ENCODE measurements at places on chromosomes 16 and 17.

DNA sequence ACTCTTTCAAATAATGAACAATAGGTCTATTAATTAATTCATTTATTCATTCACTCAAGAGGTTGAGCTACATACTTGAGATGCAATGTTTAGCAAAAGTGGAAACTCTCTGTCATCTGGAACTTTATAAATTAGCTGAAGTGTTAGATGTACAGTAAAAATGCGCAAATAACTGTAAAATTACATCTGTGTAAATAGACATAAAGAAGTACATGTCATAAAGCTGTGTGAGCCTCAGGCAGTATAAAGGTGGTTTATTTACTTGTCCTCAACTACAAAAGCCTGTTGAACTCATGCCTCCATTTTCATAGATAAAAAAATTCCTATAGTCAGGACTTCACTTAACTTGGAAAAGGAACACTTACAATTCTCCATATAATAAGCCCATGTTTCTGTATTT is 343.1 kb downstream of the CDH11 start:
- DNase-seq = no peak

DNA sequence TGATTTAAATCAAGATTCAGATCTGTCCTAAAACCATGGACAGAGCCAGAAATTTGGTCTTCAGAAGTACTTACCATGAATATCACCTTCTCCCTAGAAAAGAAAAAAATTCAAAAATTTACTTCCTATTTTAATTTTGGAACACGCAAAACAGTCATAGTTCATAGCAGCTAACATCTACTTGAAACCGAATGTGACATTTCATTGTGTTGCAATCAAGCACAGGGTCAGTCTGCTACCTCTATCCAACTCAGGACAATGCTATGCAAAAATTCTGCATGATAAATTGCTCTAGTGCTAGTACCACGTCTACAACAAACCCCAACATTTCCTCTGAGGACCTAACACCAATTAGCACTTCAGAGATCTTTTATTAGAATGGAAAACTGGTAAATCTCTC is 7.7 kb downstream of the JPT1 start:
- no peak for DNase-seq

DNA sequence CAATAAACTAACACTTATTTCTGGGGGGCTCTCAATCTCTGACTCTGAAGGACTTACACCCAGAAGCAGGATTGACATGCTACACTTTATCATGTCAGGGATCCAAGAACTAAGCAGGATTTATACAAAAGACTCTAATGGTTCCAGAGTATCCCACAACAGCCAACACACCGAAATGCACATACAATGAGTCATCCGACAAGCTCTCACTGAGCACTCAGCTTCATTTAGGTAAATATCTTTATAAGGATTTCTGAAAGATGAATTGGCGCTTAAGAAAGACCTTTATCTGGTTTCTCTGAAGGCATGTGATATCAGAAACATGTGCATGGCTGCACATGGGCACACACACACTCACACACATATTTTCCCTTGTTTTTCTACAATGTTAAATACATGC is 77.2 kb downstream of the TOX3 start:
- DNase-seq = peak; percentile 31

GRCh38 chr17:10278218-10278617 is 79.8 kb upstream of the GAS7 start:
- DNase-seq = no peak

- DNase-seq = no peak
Observed at GRCh38 chr16:86545954-86546637, 8.9 kb downstream of the MTHFSD start.

GRCh38 chr17:1227917-1228780 is 42.1 kb upstream of the BHLHA9 start:
- no peak for DNase-seq

DNA sequence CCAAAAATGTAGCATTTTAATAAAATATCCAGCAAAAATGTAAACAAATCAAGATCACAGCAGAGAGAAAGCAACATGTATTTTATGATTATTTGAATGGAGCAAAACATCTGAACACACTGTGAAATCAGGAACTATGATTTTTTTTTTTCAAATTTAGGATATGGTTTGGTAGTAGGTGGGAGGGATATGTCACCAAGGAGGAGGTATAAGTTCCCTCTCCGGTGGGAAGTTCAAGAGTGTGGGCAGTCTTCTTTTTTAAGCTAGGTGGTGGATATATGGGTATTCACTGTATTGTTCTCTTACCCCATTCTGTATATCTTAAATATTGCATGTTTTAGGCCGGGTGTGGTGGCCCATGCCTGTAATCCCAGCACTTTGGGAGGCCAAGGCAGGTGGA is 10.2 kb downstream of the CDR2 start:
- no peak for DNase-seq

All from eye (tissue), 1 donor.